ENCODE measurements at places on chromosomes 5 and 9. TPM values are rescaled to one million over a fixed set of nuclear protein-coding genes. Genes with fewer than 3 reads are reported as not detected.

- no peak for DNase-seq
These were observed 285.0 kb downstream of the EFNA5 start for GRCh38 chr5:107385708-107386107.

DNA sequence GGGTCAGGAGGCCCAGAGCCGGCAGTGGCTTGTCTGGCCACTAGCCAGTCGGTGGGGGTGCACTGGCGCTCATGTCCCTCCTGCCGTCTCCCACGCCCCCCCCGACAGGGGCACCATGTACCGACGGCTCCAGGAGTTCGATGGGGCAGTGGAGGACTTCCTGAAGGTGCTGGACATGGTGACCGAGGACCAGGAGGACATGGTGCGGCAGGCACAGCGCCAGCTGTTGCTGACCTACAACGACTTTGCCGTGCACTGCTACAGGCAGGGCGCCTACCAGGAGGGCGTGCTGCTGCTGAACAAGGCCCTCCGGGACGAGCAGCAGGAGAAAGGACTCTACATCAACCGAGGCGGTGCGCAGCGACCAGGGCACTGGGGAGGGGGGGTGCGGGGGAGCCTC is 8.1 kb downstream of the TTC16 start:
- DNase-seq, result no peak

- no peak for DNase-seq
These were observed 395.2 kb upstream of the KIF2A start for GRCh38 chr5:61910771-61911170.

- peak; percentile 20 for DNase-seq
These were observed 498 bp downstream of the ZNF367 start for GRCh38 chr9:96417661-96418082.

DNA sequence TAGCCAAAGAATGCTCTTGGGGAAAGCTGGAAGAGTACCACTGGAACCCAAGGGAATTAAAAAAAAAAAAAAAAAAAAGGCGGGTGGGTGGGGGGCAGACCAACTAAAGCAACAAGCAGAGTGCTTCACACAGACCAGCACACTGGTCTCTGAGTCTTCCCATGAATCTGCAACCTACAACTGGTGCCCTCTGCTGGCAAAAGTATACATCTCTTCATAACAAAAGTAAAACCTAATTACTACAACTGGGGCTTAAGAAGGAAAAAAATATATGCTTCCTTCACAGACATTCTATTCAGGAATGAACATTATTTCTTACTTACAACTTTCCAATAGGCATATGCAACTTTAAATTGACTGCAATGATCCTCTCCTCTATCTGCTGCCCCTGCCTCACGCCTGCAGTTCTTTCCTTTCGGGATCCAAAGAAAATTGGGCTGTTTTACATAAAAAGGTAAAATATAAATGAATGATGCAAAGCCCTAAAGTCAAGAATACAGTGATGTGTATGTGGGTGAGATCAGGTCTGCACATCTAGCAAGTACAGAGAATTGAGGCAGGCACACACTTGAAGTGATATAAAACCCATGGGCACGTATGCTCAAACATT is 7.2 kb upstream of the KLHL3 start:
- peak; percentile 80 for DNase-seq

GRCh38 chr5:965604-966344 is 42.8 kb upstream of the NKD2 start:
- no peak for DNase-seq

- no peak for DNase-seq
These were observed 120.1 kb downstream of the CMYA5 start for GRCh38 chr5:79809743-79810142.

DNA sequence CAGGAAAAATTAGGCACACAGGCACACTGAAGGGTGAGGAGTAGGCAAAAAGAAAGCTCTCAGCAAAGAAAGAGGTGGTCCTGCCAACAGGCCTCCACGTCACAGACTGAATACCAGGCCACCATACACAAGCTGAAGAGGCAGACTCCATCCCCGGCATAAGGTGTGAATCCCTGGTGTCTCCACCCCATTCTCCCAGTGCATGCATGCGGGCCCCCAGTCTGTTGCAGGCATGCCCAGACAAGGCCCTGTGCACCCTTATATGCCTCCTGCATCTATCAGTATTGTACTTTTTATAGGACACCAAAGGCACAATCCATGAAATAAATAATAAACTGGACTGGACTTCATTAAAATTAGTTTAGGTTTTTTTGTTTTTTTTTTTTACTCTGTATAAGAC is 73.1 kb downstream of the RGMB start:
- no peak for DNase-seq

GRCh38 chr5:133359861-133360260 is 252.5 kb downstream of the FSTL4 start:
- DNase-seq, result no peak

GRCh38 chr9:8533681-8534080 is 734.1 kb upstream of the DMAC1 start:
- no peak for DNase-seq

DNA sequence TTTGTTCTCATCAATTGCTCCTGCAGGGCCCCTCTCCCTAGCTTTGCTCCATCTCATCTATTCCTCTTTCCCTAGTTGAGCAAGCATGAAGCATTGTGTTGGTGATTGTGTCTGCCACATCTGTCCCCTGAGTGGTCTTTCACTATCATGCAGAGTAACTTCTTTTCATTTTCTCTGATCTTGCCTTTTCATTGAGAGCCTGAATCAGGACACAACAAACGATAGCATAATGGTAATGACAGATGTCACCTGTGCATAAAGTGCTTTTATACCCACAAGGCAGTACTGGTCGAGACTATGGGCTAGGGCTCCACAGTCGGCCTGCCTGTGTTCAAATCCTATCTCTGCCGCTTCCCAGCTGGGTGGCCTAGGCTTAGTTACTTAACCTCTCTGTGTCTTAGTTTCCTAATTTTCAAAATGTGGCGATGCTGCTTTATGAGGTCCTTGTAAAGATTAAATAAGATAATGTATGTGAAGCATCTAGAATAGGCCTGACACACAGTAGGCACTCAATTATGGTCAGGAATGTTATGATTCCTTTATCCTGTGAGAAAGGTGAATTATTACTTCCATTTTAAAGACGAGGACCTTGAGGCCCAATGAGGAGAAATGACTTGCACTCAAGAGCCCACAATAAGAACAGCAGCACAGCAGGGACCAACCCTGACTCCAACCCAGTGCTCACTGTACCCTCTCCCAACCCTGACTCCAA is 137.1 kb upstream of the ZNF618 start:
- no peak for DNase-seq

Gene KCNV2
- 1.4 TPM for total RNA-seq

Gene SOX30
- 6.3 TPM for total RNA-seq

Gene ABLIM3
- 1.9 TPM for total RNA-seq

Gene PPP2R2B
- total RNA-seq, result 5.1 TPM

Gene FLT4
- 0.48 TPM for total RNA-seq

Gene PTGS1
- total RNA-seq, result 22.9 TPM

Data from umbilical cord (tissue), 2 donors.